Vagina (tissue), 2 donors: ENCODE measurements at places on chromosomes 13 and 19. TPM values are rescaled to one million over a fixed set of nuclear protein-coding genes. Genes with fewer than 3 reads are reported as not detected.

DNA sequence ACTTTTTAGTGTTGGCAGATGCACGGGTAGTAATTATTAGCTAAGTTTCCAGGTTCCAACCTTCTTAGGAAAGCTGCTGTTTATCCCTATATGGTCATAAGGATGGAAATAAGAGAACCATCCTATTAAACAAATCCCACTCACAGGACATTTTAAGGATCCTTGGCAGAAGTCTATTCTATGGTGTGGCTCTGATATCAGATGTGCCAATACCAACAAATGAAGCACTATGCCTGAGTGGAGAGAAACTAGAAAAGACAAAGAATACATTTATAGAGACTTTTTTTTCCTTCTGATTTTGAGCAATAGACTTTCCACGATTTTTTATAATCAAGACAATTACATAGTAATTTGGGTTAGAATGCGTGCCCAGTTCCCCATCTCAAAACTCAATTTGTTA lies 12.6 kb downstream of the PCDH17 start:
- no peak for DNase-seq

- DNase-seq, result no peak
Measured at GRCh38 chr19:30881281-30881680, 468.0 kb downstream of the TSHZ3 start.

GRCh38 chr19:54026656-54027055 lies 35.2 kb downstream of the CACNG6 start:
- DNase-seq, result no peak

DNA sequence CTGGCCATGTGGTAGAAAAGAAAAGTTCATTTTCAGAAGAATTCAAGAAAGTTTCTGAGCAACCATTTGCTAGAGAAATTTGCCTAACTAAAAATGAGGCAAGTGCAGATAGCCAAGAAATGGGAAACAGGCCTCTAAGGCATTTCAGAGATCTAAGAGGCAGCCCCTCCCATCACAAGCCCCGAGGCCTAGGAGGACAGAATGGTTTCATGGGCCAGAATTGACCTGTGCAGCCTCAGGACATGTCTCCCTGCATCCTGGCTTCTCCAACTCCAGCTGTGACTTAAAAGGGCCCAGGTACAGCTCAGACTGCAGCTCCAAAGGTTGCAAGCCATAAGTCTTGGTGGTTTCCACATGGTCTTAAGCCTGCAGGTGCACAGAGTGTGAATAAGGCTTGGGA lies 3.3 kb upstream of the ZNF546 start:
- no peak for DNase-seq

Gene PLVAP
- total RNA-seq, result 74.9 TPM

Gene TSSK6
- total RNA-seq, result 0.98 TPM
